ENCODE measurements at places on chromosomes 11 and 22.

GRCh38 chr11:75582506-75582894 is 20.4 kb downstream of the SERPINH1 start:
- DNase-seq = no peak

DNA sequence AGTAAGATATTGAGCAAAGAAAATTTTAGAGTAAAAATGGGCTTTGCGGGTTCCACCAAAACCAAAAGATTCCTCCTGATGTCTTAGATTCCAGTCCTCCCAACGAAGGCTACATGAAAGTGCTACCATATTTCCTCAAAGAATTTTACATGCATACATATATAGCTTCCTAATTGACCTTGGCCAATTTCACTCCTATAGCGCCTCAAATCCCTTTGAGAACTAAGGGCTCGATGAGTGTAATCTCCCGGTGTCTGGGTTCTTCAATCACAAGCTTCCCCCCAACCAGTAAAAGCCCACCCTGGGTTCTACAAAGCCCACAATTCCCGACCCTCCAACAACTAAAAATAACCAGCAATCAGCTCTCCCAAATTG is 1.2 kb downstream of the SIK3 start:
- DNase-seq = no peak

GRCh38 chr11:74312326-74312725 is 886 bp upstream of the P4HA3 start:
- peak; percentile 35 for DNase-seq

DNA sequence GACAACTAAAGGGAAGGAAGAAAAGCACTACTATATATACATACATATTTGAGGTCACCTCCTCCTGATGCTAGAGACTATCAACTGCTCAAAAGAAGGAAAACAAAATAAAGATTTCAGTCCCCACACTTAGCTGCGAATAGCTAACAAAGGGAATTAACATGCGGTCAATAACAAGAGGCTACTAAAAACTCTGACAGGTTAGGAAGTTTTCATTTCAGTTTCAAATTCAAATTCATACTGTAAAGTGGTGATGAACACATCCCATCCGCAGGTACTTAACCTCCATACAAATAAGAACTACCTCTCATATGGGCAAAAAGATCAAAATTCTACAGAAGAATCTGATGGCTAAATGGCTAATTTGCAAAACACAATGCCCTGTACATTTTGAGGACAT is 2.6 kb downstream of the NAP1L4 start:
- DNase-seq = no peak

DNA sequence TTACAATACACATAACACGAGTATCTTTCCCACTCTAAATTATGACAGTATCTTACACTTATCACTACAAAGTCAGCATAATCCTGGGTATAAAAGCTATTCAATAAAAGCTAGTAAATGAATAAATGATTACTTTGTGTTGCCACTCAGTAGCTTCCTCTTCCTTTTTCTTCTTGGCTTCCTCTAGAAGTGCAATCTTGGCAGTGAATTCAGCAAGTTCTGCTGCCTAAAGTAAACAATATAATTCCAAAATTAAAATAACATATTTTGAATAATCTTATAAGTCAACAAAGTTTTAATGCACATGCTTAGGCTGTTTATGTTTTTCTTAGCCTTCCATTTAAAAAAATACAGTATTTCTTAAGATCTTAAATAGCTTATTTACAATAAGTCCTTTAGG is 60.4 kb downstream of the RDX start:
- no peak for DNase-seq
